ENCODE measurements at places on chromosomes 2 and 18.

GRCh38 chr2:47907039-47907781, 912 bp upstream of the FBXO11 start:
- DNase-seq = no peak

- no peak for DNase-seq
These were observed 143.1 kb upstream of the ZNF236 start for GRCh38 chr18:76679259-76679658.

- no peak for DNase-seq
These were observed 2.7 kb downstream of the RSAD2 start for GRCh38 chr2:6880200-6880733.

DNA sequence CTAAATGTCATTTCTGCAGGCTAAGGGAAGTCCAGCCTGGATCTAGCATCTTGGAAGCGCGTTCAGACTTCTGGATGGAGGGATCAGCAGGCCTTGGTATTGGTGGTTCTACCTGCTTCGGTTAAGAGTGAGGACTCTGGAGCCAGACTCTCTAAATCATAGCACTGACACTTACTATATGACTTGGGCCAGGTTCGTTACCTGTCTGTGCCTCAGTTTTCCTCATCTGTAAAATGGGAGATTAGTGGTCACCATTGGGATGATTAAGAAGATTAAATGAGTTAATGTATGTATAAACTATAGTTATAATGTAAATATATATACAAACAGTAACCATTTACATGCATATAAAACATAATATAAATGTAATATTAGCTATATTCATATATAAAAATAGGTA, 995 bp upstream of the ICOS start:
- no peak for DNase-seq

GRCh38 chr2:10449486-10449831, 1.3 kb upstream of the ODC1 start:
- no peak for DNase-seq

- DNase-seq = no peak
These were observed 27.8 kb upstream of the KCNF1 start for GRCh38 chr2:10883801-10884478.

Measured in omental fat pad (tissue), 4 donors.